RWPE2 (cell line): ENCODE measurements at places on chromosomes 1 and 21.
A peak's percentile ranks its signal among the peaks of the same experiment; 100 is the strongest.

GRCh38 chr1:7616076-7616832 is 154.8 kb upstream of the VAMP3 start:
- DNase-seq, result peak; percentile 45

DNA sequence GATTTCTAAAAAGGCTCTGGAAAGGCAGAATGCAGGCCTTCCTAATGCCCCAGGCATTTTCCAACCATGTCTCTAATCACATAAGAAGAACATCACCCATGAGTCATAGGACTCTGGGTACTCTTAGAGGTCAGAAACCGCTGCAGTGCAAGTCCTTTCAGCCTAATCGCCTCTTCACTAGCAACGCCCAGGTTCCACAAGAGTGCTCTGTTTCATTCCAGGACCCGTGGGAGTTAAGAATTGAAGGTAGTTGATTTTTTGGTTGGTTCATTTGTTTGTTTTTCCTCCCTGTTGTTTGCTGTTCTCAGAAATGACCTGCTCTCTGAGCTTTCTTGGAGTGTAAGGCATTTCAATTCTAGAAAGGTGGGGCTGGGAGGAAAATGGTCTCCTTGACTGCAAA is 123.2 kb downstream of the NR5A2 start:
- no peak for DNase-seq

DNA sequence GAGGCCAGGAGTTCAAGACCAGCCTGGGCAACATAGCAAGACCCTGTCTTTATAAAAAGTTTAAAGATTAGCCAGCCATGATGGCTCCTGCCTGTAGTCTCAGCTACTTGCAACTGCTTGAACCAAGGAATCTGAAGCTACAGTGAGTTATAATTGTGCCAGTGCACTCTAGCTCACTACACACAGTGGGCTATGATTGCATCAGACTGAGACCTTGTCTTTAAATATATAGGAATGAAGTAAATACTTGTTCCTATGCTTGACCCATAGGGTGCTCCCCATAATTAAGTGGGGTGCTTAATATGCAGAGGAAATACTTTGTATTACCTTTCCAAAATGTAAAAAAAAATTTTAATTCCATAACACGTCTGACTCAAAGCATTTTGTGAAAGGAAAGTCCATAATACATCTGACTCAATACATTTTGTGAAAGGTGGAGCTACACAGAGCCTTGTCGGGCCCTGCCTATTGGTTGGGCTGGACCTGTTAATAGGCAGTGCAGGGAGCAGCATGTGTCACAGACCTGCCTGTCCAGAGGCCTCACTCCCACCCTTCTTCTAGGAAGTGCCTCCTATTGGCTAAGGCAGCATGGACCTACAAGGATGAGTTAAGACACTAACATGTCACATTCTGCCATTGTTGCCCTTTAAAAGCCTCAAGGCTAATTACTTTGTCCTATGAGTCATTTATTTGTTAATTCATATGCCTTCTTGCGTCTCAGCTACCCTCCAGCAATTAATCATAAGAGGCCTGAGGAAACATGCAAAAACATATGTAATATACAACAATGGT is 33.6 kb downstream of the CD58 start:
- DNase-seq, result peak; percentile 96

- DNase-seq, result no peak
These were observed 228.6 kb downstream of the DSCAM start for GRCh38 chr21:40618191-40618973.

DNA sequence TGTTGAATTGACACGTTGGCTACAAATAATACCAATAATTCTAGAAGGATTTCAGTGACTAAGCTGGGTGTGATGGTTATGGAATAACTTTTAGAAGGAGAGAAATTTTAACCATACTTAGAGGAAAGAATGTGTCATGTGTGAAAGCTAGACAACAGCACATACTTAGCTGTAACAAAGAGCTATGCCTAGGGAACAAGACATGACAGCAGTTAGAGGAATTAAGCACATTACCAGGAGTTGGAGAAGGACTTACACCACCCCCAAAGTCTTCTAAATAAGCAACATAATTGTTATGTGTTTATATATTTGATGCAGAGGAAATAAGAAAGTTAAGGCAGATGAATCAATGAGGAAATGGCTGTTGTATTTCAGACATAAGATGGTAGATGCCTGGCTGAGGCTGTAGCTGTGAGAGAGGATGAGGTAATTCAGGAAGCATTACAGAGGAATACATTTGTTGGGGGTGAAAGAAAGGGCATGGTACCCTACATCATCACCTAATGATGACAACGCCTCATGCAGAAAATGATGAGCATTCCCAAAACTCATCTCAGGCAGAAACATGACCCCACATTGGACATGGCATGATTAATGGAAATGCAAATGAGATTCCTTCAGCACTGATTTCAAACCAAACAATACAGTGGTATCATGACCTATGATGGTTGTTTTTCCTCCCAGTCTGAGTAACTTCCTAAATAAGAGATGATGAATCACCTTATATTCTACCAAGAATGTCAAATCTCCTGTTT is 211.5 kb downstream of the LHX8 start:
- no peak for DNase-seq

- no peak for DNase-seq
These were observed 202.9 kb downstream of the NCAM2 start for GRCh38 chr21:21200939-21201615.

DNA sequence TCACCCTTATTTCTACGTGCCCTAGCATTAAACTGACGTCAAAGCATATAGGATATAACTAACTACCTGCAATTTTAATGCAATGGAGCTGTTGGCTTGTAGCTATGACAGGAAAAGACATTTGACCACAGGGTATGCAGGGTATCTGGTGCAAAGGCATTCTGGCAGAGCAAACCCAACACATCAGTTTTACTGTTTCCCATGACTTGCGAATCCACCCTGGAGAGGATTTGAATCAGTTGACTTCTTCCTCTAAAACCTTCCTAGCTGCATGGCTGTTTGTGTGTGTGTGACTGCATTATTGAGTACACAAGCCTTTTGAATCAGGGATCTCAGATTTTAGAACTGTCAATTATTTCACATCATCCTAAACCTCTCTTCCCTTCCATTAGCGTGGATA is 41.7 kb upstream of the SYT14 start:
- DNase-seq, result no peak
